ENCODE measurements at places on chromosomes 2 and 18.

GRCh38 chr18:24267878-24268277 lies 129.0 kb downstream of the CABYR start:
- DNase-seq: no peak

DNA sequence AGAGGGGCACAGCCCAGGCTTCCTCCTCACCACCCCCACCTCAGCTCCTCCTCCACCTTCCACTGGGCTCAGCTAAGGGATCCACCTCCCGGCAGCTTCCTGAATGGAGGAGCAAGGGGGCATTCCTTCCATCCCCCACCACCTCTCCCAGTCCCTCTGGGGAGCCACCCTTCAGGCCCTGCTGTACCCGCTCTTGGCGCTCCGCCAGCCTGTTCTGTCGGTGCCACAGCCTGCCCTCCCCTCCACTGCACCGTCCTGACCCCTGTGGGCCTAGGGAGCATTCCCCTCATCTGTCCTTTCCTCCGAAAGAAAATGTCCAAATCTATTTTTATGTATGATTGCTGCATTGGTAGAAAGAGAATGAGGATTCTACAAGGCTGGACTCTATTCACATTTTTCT lies 59.9 kb downstream of the KIF1A start:
- DNase-seq: no peak

DNA sequence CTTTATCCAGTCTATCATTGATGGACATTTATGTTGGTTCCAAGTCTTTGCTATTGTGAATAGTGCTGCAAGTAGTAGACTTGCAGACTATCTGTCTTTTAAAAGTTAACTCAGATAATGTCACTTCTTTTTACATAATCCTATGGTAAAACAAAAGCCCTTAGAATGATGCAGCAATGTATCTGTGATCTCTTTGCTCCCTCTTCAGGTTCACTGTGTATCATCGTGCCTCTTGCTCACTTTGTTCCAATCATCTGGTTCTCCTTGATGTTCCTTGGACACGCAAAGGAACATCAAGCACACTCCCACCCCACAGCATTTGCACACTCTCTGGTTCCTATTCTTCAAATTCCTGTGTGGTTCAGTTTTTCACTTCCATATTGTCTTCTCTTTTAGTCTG lies 472.5 kb upstream of the ZNF804A start:
- DNase-seq: no peak

DNA sequence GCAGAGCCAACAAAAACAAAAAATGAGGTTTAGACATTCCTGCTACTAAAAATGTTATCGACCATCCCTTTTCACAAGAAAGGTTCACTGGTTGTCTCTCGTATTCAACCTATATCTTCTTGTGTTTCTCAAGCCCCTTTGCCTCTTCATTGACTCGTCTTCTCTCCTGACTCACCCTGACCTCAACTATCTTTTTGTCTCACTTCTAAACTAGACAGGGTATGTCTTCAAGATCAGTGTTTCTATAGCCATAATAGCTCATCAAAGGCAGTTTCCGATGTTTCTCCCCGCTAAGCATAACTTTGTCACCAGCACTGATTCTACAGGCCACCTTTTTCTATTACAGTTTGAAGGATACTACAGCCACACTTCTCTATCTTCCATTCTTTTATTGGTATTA lies 178.4 kb downstream of the MEMO1 start:
- DNase-seq: no peak

GRCh38 chr2:65016789-65017188 lies 27.6 kb downstream of the SLC1A4 start:
- no peak for DNase-seq

DNA sequence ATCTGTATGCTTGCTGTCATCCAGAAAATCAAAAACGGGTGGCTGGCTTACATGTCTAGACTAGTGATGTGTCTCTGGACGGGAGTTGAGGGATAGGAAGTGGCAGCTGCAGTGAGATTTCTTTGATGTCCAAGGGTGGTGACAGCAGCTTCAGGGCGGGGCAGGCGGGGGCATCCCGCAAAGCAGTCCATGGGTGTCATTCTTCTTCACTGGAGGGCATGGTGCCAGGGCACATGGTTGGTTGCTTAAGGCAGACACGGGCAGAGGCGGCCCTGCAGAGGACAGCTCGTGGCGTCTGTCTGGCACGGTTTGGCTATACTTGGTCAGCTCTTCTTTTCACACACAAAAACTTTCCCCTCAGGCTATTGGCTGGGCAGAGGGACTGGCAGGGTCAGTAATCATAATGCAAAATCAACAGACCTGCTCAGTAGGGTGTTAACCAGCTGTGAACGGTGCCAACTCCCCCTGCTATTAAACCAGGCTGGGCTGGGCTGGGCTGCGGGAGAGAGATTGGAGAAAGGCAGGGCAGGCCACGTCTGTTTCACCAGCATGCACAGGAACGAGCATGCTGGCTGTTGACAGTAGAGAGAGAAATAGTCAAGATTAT lies 63.7 kb downstream of the COL4A3 start:
- DNase-seq: peak; percentile 21

- no peak for DNase-seq
Measured at GRCh38 chr2:112093216-112093615, 38.1 kb downstream of the TMEM87B start.

DNA sequence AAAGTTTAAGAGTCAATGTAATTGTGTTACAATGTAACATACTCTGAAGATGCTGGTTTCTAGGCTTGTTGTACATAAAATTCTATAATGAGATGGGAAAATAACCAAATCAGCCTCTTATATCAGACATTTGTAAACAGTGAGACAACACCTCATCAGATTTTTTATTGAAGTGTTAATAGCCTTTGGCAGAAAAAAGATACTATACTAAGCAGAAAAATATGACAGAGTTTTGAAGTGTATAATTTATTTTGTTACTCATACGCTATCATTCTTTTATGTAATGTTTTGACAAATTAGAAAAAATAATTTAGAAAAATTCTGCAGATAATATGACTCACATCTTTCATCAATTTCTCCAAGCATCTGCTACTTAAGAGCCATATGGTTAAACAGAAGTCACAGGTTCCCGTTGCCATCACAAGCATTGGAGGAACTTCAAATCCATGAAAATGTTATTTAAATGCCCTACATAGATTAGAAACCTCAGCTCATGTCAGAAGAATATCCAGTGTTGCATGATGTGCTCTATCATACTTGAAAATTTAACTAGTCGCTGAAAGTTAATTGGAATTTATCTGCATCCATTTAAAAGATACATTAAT lies 535.4 kb downstream of the LRP1B start:
- no peak for DNase-seq

DNA sequence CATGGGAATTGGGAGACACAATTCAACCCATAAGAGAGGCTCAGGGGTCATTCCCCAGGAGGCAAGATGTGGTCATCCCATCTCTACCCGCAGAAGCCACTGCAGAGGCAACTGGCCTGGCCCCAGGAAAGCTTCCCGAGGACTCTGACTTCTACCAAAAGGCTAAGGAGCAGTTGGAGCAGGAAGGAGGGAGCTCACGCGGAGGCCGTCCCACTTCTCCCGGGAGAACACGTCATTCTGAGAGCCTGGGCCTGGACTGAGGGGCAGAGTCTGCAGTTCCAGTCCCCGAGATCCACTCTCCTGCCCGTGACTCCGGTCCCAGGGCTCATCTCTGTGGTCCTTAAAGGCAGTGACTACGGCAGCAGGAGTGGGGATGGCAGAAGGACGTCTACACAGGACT lies 69.0 kb upstream of the TAF1B start:
- DNase-seq: peak; percentile 6

DNA sequence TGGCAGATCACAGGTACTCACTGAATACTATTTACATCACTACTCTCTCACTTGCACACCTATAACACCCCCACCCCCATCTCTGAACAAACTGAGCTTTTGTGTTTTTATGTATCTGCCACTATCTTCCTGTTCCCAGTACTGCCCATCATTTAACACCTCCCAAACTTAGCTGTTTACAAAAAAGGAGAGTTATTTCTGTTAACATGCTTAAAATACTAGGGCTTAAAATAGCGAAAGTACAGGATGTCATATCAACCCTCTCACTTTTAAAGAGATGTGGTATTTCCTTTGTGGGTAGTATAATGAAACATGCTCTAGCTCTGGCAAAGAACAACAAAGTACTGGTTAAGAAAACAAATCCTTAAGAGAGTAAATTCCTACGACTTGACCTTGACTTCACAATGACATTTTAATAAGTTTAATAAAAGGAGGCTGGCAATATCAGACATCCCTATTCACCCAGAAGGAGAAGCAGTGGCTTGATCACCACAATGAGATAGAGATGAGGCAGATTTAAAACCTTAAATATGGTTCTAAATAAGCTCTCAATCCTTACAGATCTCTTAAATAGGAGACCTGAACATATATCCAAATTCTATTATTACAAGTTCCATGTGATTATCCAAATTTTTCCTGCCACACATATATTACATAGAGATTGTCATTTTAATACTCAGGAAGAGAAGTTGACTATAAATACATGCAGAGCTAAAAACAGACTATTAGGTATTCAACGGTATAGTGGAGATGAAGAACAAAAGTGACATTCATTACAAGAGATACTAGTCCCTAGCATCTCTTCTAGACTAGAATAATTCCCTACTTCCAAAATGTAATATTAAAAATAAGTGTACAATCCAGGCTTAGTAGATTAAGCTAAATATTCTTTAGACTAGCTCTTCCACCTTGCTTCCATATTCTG lies 36.9 kb downstream of the TRAK2 start:
- DNase-seq: no peak

DNA sequence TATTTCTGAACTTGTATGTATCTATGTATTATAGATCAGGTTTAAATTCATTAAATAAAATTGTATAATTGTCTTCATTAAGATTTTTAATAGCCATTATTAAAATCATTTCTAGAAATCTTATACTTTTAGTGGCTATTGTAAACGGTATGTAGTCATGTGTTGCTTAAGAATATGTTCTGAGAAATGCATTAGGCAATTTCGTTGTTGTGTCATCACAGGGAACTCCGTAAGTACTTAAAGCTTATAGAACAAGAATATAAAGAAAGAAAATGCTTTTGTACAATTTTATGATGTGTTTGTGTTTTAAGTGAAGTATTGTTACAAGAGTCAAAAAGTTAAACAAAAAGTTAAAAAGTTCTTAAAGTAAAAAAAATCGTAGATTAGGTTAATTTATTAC lies 765.8 kb downstream of the METTL4 start:
- no peak for DNase-seq

GRCh38 chr2:109373791-109374547 lies 239.8 kb downstream of the SEPTIN10 start:
- no peak for DNase-seq

DNA sequence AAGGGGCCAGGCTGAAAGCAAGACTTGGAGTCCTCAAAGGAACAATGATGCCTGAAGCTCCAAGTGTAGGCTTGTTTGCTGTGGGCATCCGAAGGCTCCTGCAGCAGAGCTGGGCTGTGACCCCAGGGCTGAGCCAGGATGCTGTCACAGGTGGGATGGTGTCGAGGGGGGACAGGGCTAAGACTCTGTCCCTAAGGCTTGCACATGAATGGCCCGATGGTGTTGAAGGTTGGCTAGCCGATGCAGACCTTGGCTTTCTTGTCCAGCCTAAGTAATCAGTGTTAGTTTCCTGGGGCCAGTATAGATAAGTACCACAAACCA lies 251.0 kb downstream of the NDUFA10 start:
- no peak for DNase-seq

GRCh38 chr2:238243496-238244076 lies 3.7 kb upstream of the HES6 start:
- DNase-seq: no peak

DNA sequence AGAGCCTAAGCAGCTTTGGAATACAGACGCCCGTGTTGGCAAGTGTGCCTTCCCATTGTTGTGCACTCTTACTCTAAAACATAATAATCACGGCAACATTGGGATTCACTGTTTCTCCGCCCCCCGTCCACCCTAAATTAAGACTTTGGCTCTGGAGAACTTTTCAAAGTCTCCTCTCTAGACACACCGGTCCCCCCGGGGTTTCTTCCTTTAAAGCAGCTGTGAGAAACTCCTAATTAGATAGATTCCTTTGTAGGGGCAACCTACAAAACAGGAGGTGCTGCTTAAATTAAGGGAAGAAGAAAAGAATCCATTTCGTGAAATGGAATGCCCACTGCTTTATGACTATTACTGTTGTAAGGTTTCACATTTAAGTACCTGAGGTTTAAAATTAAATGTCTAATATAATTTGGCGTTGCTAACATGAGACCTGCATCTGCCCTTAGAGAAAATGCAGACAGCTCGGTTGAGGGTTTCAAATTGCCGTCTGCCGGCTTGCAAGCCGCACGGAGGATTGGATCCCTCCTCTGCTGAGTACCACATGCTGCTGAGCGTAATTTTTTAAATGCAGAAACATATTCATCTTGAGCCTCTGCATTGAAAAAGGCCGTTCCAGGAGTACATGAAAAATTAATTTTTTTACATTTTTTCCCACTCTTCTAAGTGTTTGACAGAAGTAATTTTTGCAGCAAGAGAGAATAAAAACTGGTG lies 233.3 kb downstream of the GBX2 start:
- DNase-seq: no peak

DNA sequence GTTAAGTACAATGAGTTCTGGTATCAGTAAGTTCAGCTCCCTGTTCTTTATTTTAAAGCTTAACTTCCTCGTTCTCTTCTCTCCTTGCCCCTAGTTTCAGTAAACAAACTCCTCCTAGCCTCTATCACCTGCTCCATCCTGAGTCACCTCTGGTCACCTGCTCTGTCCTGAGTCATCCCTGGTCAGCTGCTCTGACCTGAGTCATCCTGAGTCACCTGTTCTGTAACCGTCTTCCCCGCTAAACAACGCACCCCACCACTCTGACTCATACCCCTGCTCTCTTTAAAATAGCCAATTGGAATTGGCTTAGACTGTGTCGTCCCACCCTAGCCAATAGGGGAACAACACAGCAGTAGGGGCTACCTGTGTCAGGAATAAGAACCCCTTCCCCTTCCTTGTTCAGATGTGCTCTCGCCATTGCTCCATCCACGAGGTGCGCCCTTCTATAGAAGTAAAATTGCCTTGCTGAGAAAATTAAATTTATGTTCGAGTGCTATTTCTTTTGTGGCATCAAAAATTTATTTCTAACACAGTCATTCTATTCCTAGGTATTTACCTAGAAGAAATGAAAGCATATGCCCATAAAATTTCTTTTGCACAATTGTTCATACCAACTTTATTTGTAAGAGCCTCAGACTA lies 24.9 kb upstream of the RMND5A start:
- DNase-seq: no peak

- DNase-seq: no peak
Measured at GRCh38 chr2:64243081-64244036, 99.1 kb upstream of the PELI1 start.

- DNase-seq: no peak
Measured at GRCh38 chr2:127569666-127570065, 34.2 kb downstream of the MYO7B start.

- no peak for DNase-seq
Measured at GRCh38 chr18:69961718-69962117, 14.0 kb upstream of the CD226 start.

GRCh38 chr2:138176862-138177439 lies 212.7 kb downstream of the HNMT start:
- DNase-seq: no peak

GRCh38 chr2:47339745-47340541 lies 63.0 kb upstream of the MSH2 start:
- DNase-seq: no peak
